ENCODE measurements at places on chromosomes 6 and 20. TPM values are rescaled to one million over a fixed set of nuclear protein-coding genes. Genes with fewer than 3 reads are reported as not detected.

The IRF4 gene
- total RNA-seq, result 0.15 TPM

The CENPW gene
- not detected for total RNA-seq

DNA sequence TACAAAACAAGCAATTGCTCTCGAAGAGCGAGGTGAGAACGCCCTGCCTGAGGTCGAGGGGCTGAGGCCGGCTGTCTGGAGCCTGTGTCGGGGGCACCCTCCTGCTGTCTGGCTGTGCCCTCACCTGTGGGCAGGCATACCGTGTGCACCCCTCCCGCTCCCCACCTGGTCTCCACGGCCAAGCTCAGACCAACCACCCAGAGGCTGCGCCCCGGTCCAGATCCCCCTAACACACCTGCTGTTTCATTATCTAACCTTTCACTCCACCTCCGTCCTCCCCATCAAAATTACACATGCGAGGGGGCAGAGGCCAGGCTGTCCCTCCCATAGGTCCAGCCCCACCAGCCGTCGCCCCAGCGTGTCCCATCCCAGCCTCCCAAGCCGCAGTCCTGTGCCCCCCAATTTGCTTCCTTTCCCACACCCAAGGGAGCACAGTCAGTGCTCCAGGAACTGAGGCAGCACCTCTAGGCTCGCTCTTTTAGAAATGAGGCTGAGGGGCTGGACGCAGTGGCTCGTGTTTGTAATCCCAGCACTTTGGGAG, 35.2 kb downstream of the NTSR1 start:
- DNase-seq, result no peak

DNA sequence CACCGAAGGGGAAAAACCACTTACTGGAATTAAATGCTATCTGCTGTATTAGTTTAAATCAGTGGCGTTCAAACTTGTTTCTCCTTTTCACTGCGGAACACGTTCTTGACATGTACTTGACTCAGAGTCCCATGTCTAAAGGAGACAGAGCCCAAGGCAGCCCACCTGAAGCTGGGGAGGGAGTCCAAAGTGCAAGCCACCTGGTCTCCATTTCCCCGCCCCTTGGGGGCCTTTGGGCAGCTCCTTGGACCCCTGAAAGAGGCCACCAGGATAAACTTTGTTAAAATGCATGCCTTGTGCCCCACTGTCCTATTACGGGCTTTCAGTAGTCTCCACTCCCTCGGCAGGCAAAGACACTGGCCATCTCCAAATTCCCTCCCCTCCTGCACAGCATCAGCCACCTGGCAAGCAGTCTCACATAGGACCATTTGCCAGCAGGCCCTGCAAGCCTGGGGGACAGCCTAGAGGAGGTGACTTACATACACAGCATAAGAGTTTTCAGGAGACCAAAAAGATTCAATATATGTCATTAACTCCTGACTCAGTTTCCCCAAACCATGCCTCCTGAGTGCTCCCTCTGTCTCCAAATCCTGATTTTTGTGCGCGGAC, 6.7 kb downstream of the PCK1 start:
- no peak for DNase-seq

- no peak for DNase-seq
Observed at GRCh38 chr6:25959890-25960536, 2.6 kb upstream of the TRIM38 start.

All from right atrium auricular region (tissue), 2 donors.